ENCODE measurements at places on chromosomes 3 and 15.

GRCh38 chr3:124333931-124334640 is 342.2 kb upstream of the ROPN1 start:
- no peak for DNase-seq

GRCh38 chr3:57949785-57950615 is 58.2 kb upstream of the FLNB start:
- DNase-seq = no peak

GRCh38 chr3:31550452-31551251 is 17.9 kb downstream of the STT3B start:
- no peak for DNase-seq

DNA sequence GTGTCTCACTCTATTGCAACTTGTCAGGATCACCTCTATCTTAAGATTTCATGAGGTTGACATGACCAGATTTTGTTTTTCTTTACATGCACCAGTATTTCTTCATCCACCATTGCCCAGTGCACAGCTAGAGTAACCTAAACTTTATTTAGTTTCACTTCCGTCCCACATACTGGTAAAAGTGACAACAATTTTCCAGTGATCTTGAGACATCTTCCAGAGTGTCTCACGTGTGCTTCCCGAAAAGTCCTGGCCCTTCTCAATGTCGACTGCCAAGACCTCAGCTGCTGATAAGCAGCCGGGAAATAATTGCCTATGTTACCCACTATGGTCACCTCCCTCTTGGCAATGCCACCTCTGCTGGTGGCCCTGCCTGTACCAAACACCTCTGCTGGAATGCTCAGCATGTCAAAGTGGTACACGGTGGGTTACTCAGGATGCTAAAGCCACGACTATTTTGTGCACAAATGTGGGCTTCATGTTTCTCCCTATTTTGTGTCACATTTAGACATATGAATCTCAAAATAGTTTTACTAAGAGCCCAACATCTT is 379.7 kb upstream of the TGFBR2 start:
- DNase-seq = no peak

- no peak for DNase-seq
Measured at GRCh38 chr3:197349368-197349767, 51.0 kb upstream of the DLG1 start.

DNA sequence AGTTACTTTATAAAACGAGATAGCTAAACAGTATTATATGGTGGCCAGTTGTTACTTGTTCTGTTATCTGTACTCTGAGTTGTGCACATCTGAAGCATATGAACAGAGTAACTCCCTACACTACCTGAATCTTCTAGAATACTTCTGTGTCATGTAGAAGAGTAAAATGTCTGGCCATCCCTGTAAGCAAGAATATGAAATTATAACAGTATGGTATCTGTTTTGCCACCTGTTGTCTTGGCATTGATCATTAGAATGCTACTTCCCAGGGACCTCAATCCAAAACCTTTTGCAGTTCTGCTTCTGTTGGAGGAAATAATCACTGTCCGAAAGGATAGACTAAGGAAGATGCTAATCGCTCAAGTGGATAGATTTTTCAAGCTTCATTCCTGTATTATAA is 1.9 kb downstream of the TEX9 start:
- DNase-seq = no peak

DNA sequence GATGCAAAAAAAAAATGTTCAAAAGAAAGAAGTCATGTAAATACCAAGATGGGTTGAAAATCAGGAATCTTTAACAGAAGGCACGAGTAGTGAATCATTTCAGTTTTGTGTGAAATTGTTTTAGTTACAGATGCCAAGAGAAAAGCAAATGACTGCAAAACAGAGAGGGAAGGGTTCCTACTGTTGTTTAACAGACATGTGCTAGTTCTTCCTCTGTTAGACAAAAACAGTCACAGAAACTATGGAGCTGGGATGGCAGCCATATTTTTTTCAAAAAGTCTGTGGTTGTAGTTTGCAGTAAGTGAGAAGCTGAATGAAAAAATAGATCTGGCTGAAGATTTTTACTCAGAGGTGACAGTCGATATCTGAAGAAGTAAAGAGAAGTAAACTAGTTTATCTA is 511.9 kb downstream of the ZIC1 start:
- DNase-seq = no peak

GRCh38 chr3:11305509-11305908 is 33.3 kb downstream of the ATG7 start:
- no peak for DNase-seq

- DNase-seq = no peak
Measured at GRCh38 chr3:177553579-177553978, 356.3 kb upstream of the TBL1XR1 start.

DNA sequence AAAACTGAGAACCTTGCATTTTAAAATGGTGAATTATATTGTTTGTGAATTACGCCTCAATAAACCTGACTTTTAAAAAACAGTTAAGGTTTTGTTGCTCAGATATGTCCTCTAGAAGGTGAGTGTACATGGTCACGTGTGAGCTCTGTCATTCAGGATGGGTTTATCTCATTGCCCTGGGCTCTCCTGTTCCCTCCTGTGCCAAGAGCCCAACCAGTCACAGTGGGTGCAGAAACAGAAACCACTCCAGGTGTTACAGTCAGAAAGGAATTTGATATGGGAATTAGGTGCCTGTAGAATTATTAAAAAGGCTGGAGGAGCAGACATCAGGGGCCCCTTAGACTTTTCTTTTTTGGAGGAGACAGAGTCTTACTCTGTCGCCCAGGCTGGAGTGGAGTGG is 196.4 kb downstream of the STT3B start:
- no peak for DNase-seq

- DNase-seq = no peak
Measured at GRCh38 chr3:155188031-155188430, 105.5 kb downstream of the STRIT1 start.

DNA sequence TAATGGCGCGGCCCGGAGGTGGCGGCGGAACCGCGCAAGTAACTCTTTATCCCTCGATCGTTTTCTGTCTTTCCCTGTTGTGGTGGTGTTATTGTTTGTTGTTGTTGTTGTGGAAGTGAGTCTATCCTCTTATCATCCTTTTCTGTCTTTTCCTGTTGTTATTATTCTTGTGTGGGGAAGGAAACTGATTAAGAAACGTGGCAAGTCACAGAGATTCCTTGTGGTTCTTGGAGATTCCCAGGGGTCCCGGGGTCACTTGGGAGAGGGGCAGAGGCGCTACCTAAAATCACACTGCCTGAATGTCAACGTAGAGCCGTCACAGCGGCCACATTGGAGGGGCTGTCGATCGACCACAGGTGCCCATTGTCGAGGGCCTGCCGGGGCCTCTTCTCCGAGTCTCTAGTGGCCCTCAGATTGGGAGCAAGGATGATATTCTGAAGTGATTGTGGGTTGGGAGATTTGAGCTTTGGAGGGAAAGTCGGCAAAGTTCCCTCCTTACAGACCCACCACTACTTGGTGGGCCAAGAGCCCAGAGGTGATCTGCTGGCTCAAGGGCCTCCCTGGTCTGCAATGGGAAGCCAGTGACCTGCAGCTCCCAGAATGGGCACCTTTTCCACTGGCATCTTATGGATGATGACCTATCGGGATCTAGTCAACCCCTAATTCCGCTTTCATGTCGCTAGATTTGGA is 790 bp downstream of the PARP14 start:
- no peak for DNase-seq

- DNase-seq = no peak
Measured at GRCh38 chr3:53354945-53355498, 7.7 kb upstream of the DCP1A start.

DNA sequence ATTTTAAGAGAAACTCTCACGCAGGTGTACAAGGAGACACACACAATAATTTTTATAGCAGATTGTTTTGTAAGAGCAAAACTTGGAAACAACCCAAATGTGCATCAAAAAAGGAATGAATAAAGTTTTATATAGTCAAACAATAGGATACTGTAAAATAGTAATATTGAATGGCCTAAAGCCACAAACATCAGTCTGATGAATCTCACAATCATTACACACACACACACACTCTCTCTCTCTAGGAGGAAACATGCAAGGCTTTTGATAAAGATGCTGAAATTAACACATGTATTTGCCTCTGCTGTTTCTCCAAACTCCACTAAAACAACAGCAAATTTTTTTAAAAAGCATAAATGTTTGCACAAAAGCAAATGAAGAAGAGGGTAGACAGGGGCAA is 37.3 kb downstream of the ADIPOQ start:
- DNase-seq = no peak

DNA sequence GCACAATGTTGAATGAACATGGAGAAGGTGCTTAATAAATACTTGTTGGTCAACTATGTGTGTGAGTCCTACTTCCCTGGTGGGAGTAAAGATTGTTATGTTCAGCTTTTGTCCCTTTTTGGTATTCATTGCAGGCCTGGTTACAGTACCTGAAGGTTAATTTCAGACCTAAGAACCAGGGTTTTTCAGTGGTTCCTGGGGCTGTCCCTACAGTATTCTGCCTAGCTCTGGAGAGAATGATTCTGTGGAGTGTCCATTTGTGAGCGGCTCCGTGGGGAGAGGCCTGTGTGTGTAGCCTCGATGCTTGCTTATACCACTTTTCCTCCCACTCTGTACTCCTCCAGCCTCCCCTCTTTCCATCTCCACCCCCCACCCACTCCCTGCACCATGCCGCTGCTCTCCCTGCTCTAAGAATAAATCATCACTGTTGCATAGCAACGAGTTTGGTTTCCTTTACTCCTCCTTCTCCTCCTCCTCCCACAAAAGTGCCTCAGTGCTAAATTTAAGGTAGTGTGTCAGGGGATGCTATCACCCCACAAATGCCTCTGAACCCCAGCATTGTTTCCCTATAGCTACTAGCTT is 150.6 kb upstream of the ROPN1 start:
- DNase-seq = no peak

GRCh38 chr3:183862610-183863009 is 22.1 kb downstream of the PARL start:
- no peak for DNase-seq

- DNase-seq = no peak
Measured at GRCh38 chr3:154074966-154075365, 46.2 kb upstream of the ARHGEF26 start.

GRCh38 chr3:8413337-8413926 is 88.2 kb upstream of the LMCD1 start:
- no peak for DNase-seq

DNA sequence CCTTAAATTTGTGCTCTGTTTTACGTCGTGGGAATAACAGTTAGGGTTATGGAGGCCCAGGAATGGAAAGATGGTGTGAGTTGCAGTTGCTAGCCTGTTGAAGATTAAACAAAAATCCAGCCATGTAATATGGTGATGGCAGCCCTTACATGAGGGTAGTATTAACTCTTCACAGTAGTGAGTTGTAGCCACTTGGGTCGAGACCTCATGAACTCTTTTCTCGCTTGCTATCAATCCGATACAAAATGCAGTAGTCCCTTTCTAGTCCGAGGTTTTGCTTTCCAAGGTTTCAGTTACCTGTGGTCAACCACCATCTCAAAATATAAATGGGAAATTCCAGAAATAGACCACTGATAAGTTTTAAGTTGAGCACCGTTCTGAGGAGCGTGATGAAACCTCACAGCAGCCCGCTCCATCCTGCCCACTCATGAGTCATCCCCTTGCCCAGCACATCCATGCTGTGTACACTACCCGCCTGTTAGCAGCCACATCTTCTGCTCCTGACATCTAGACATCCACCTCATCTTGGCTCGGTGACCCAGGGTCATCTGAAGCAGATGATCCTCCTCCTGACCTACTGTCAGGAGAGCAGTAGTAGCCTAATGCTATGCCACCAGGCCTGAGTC is 177.9 kb downstream of the CDIN1 start:
- DNase-seq = no peak

- peak; percentile 55 for DNase-seq
Measured at GRCh38 chr3:39718674-39719595, 90.5 kb upstream of the MYRIP start.

- no peak for DNase-seq
Measured at GRCh38 chr3:79405183-79405582, 362.6 kb downstream of the ROBO1 start.

DNA sequence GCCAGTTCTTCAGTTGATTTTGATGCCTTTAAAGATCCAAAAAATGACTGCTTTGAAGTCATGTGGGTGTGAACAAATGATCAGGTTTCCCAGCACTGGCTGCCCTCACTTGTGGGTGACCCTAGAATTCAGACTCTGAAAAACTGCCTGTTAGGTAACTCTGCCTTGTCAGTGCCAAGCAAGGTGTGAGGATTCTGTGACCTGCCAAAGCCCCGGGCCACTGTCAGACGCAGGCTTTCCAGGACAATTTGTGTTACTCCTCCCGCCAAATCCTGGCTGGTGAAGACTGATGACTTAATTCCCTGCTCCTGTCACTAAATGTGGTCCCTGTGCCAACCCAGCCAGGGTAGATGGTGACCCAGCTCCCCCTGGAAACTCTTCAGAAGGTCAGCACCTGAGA is 99.2 kb upstream of the PSMD6 start:
- no peak for DNase-seq

DNA sequence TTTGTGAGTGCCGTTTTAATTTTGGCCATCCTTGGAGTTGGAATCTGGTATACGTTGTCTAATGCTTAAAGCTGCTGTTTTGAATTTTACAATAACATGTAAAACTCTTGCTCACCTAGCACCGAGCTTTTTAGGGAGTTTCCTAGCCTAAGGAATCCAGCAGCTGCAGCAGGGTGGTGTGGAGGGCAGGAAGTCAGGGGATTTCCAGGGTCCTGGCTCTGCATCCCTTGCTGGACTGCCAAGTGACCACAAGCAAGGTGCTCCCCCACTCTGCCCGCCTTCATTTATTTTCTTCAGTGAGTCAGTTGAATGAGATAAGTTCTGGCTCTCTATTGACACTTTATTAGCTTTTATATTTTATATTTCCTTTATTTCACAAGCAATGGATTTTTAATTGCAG is 113.7 kb downstream of the ATG7 start:
- DNase-seq = no peak
